ENCODE measurements at places on chromosomes 2 and 18. TPM values are rescaled to one million over a fixed set of nuclear protein-coding genes. Genes with fewer than 3 reads are reported as not detected.

The SPC25 gene
- total RNA-seq: not detected

The RNF144A gene
- total RNA-seq: 0.17 TPM

The FTCDNL1 gene
- 3.6 TPM for total RNA-seq

The STARD6 gene
- not detected for total RNA-seq

The CCDC141 gene
- total RNA-seq: 0.17 TPM

The RGPD8 gene
- total RNA-seq: 9.5 TPM

The CHST10 gene
- 7.4 TPM for total RNA-seq

DNA sequence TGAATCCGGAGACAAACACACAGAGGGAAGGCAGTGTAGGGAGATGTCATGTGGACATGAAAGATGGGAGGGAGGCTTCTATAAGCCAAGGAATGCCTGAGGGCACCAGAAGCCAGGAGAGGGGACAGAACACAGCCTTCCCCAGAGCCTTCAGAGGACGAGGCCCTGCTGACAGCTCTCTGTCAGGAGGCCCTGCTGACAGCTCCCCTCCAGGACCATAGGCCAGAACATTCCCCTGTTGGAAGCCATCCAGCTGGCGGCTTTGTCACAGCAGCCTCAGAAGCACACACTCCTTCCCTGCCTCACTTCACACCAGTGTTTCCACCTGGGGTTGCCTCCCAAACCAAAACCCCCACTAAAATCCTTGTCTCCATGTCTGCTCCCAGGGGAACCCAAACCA lies 171.3 kb upstream of the ID2 start:
- DNase-seq: no peak

- peak; percentile 29 for DNase-seq
Measured at GRCh38 chr2:88765154-88765888, 73.8 kb downstream of the RPIA start.

DNA sequence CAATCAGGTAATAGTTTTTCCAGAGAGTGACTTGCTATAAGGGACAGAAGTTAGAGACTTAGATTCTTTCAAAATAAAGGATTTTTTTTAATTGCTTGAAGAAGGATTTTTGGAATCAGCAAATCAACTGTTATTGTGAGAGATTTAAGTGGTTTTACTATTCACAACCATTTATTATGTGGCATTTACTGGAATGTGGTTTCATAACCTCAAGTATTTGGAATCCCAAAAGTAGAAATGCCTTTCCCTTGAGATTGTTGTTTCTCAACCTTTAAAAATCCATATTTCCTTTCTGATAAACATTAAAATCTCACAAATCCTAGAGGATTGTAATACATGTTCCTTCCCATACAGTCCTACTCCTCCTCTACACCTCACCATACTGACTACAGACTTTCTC lies 5.0 kb downstream of the TANK start:
- peak; percentile 83 for DNase-seq

DNA sequence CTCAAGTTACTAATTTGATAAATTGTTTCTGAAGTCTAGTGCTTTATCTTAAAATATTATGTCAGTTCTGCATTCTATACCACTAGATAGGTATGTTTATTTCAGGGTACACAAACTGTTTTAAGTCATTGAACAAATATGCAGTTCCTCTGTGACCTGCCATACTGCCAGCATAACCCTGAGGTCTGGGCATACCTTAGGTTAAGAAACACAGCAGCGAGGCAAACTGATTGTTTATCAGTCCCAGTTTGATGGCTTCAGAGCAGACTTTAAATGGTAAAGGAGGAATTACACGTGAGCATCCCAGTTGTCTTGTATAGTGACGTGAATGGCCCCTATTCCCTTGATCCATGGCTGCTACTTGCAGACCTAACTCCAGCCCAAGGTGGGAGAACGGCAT lies 186.4 kb upstream of the LRRTM1 start:
- no peak for DNase-seq

DNA sequence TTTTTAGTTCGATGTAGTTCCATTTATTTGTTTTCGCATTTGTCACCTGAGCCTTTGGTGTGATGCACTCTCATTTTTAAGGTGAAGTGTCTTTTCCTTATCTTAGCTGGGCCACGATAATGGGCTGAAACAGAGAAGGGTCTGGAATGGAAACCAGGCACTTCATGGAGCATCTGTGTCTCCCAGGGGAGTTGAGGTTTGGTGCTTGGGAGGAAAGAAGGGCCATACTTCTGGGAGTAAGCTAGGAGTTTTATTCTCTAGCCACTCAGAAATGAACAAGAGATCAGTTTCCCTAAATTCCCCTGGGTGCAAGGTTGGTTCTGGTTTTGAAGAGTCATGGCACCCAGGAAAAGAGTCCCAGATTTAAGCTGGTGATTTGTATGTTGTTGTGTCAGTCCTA lies 179.4 kb upstream of the CXCR4 start:
- no peak for DNase-seq

DNA sequence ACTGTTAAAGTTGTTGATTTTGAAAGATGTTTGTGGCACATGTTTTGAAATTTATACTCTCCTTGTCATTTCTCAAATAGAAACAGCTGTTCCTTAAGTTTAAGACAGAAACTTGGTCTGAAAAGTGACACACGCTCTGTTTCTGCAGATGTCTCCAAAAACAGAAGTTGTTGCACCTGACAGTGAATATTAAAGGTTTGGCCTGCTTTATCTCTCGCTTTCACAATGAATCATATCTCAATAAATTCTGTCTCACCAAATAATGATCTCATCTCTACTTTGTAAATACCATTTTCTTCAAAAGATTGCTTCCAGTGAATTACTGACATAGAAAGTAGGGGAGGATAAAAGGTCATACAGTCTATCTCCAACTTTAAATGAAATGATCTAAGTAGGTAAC lies 294.9 kb upstream of the SYT4 start:
- no peak for DNase-seq

- peak; percentile 99 for DNase-seq
Measured at GRCh38 chr2:36438449-36438977, 82.9 kb downstream of the CRIM1 start.

GRCh38 chr2:28915939-28916338 lies 21.5 kb downstream of the WDR43 start:
- DNase-seq: no peak

DNA sequence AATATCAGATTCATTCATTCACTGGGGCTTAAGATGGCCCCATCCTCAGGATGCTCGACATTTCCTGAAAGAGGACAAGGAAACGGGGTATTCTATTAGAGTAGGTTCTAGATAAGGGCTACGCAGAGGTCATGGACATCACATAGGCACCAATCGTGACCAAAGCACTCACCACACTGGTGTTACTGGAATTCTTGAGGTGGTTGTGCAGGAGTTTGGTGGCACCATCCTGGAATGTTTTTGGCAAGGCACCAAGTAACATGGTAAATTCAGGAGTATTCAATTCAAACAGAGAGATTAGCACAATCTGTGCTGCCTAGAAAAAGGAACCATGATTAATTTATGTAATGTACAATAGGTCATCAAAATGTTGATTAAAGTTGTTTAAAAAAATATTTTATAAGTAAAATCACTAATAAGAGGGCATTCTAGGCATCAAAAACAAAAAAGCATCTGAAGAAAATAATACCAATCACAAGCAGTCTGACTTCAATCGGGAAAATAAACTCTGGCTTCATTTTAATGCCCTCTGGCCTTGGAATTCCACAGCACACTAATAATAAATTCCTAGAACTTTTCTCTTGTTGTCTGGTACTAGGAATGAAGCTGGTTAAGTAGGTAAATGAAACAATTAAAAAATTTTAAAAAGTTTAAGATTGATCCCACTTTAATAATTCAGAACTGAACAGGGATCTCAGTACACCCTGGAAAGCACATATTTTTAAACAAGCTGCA lies 102.8 kb upstream of the TFCP2L1 start:
- DNase-seq: peak; percentile 45

- DNase-seq: no peak
Measured at GRCh38 chr2:67854103-67854743, 208.6 kb downstream of the C1D start.

DNA sequence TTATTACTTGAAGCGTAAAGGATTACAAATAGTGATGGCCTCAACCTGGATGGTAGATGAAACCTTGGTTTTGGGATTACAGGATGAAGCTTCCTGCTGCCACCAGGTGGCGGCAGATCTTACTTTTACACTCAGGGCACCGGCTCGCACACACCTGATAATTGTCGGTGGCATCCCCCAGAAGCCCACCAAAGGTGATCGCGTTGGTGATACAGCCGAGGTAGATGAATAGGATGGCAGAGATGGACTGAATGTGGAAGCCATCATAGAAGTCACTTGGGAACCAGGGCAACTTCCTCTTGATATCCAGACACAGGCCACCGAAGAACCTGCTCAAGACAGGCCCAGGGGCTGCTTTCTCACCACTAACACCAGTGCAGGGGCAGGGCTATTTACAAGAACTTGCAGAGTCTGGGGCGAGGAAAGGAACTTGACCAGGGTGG lies 51.8 kb downstream of the MTHFD2 start:
- peak; percentile 30 for DNase-seq

- DNase-seq: peak; percentile 36
Measured at GRCh38 chr2:1591461-1591770, 152.9 kb downstream of the PXDN start.

DNA sequence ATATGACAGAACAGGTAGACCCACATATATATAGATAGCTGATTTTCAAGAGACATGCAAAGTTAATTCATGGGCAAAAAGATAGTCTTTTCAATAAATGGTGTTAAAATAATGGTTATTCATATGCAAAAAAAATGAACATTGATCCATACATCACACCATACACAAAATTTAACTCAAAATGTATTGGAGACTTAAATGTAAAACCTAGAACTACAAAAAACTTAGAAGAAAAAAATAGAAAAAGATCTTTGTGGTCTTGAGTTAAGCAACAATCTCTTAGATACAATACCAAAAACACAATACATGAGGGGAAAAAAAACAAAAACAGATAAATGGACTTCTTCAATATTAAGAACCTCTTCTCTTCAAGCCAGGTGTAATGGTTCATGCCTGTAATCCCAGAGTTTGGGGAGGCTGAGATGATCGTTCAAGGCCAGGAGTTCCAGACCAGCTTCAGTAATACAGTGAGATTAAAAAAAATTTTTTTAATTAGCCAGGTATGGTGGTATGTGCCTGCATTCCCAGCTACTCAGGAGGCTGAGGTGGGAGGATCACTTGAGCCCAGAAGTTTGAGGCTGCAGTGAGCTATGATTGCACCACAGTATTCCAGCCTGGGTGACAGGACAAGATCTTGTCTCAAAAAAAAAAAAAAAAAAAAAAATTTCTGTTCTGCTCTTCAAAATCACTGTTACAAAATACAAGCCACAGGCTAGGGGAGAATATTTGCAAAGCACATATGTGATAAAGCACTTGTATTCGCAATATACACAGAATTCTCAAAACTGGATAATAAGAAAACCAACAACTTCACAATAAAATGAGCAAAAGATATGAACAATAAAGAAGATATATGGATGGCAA lies 32.7 kb upstream of the MYCN start:
- DNase-seq: no peak

GRCh38 chr2:136444323-136444722 lies 321.0 kb upstream of the THSD7B start:
- DNase-seq: no peak

DNA sequence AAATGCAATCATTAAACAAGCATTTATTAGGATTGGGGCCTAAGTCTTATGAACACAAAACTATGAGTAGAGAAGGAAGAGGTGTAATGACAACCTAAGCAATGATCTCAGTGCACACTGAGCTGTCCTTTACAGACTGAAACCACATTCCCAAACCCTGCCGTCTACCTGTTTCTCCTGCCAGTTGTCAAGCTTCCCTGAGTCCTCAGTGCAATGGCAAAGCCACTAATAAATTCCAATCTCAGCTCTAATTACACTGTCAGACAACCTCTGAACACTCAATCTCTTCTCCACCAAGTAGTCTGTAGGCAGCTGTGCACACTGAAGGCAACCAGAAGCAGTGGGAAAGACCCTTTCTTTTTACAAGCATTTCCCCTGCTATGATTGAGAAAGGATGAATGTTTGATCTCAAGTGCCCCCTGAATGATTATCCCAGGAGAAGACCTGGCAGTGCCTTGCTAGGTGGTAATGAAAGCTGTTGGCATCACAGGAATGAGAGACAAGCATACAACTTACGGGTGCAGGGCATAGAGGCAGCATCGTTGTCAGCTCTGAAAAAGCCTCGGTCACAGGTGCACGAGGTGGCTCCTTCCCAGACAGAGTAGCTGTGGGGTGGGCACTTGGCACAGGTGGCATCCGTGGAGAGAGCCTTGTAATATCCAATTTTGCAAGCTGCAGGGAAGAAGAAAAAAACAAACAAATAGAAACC lies 71.4 kb downstream of the EPHA4 start:
- DNase-seq: no peak

GRCh38 chr2:38549071-38549704 lies 53.5 kb downstream of the HNRNPLL start:
- DNase-seq: no peak

DNA sequence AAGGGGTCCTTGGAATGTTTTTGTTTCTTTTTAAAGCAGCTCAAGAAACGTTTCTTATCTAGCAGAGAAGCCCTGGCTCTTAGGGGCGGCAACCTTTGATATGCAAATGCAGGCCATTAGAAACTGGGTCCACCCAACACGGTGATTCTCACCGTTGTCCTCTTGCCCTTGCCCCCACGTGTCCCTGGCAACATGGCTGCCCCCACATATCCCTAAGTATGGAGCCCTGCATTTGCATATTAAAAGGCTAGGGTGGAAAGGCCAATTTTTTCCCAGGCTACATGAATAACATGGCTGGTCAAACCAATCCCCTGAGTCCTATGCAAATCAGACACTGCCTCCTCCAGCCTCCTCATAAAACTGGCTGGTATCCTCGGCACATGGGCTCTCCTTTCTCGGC lies 230.1 kb upstream of the SPOPL start:
- no peak for DNase-seq

DNA sequence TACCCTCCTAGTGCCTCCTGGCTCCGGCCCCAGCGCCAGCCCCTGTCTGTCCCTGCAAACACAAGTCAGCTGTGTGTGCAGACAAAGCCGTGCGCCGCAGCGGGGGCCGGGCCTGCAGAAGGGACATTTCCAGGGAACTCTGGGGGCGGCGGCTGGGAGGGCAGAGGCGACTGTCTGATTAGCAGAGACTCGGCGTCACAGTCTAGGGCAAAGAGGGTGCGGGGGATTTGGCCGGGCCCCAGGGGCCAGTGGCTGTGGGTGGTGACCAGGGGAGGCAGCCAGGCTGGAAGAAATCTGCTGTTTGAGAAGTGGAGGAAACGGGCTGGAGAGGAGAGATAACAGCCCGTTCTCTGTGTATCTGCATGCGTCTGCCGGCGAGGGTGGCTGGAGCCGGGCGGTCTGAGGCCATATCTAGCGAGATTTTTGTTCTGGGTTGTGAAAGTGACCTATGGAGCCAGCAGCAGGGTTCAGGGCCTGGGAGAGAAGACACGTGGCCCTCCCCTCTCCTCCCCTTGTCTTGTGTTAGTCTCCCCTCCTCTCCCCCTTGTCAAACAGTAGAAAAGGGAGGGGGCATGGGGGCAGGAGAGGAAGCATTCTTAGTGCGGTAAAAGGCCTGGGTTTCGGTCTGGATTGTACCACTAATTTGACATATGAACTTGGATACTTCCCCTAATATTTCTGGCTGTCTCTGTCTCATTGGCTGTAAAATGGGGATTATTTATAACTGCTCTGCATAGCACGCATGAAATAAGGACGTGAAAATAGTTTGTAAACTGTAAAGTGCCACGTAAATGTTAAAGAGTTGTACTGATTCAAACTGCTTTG lies 169.4 kb downstream of the SMAD7 start:
- peak; percentile 67 for DNase-seq
